T-helper 1 cell (primary cell): ENCODE measurements at places on chromosomes 2 and 18.

GRCh38 chr18:50281972-50282520 is 723 bp upstream of the MBD1 start:
- no peak for DNase-seq

DNA sequence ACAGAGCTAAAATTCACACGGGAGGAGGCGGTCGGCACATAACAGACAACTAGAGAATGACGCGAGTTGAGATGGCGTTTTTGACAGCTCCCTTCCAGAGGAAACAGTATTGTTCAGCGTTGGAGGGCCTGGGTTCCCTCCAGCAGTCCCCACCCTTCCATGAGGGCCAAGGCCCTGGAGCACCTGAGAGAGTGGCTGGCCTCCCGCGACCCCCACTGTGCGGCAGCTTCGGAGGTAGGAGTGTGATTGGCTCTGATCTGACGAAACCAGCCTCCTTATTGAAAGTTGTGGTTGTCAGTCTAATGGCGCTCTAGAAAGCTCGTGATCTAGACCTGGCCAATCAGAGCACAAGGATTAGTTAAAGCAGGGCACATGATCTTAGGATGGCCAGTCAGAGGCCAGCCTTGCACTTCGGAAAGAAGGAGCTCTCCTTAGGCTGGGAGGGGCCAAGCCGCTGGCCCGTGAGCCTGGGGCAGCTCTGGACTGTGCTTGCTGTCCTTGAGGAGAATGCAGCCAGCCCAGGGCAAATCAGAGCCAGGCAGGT is 104.5 kb upstream of the CELF4 start:
- DNase-seq: no peak

DNA sequence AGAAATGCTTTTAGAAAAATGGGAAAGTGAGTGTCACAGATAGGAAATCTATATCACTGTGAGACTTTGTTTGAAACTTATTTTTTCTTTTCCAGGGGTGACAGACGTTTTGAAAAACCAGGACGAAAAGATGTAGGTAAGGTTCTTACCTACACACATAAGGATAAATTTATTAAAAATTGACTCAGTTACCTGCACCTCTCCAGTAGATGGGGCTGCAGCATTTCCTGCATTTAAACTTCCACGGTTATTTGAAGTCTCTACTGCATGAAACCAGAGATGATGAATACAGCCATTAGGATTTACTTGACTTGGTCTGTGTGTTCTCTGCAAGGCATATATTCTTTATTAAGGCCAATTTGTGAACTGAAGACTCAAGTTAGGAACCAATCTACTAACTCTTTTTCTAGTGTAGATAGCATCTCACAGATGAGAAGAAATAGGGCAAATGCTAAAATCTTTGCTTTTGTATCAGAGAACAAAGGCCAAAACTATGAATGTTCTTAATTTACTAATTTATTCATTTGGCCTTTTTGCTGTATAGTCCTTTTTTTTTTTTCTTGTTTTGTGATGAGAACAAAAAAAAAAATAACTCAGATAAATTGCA is 15.0 kb downstream of the KCNJ13 start:
- DNase-seq: peak; percentile 32

- no peak for DNase-seq
Measured at GRCh38 chr2:236162882-236163470, 5.2 kb downstream of the GBX2 start.

DNA sequence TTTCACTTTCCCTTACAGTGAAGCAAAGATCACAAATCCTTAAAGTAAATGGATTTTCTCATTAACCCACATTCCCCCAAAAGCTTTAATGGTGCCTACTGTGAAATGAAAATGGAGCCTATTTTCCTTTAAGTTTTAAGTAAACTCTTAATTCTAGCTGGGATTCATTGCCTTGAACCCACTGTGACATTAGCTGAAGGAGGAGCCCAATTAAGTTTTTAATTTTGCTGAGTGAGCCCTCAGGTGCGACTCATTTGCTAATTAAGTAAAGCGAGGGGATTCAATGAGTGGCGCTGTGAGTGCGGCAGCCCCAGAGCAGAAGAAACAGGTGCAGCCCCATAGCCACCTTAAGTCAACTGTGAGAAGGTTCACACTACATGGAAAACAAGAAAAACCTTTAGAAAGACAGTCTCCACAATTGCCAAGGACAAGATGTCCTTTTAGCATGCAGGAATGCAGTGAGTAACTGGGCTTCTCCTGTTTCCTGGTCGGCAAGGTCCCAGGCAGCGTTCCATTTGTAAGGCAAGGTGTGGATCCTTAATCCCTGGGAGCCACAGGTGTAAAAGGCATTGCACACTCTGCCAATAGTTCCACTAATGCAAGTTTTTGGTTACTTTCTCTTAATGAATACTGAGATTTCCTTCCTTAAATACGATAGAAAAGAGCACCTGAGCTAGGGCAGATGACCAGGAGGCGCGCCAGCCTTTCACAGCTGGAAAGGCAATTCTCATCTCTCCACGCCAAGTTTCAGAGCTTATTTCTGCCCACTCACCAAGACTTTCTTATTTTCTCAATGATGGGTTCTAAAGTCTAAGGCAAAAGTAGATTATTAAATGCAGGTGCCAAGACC is 87.7 kb downstream of the TMEM18 start:
- no peak for DNase-seq

GRCh38 chr2:241232736-241233575 is 44.5 kb downstream of the ANO7 start:
- no peak for DNase-seq

DNA sequence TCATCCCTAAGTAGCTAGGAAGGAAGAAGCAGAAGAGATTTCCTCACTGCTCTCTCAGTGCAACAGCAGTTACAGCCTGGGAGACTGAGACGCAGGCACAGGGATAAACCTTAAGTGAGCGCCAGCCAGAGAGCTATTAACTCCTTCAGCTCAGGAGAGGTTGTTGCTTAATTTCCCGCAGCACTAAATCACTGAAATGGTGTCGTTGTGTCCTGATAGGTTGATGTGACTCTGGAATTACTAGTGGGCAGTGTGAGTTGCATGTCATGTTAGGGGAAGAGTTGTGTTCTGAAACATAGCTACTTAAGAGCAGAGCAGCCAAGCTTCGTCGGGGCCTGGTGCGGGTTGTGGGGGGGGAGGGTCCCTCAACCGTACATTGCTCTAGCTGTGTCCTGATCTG is 225.8 kb downstream of the NAPG start:
- DNase-seq: no peak

- no peak for DNase-seq
Measured at GRCh38 chr18:39724652-39725051, 2159.1 kb upstream of the CELF4 start.

DNA sequence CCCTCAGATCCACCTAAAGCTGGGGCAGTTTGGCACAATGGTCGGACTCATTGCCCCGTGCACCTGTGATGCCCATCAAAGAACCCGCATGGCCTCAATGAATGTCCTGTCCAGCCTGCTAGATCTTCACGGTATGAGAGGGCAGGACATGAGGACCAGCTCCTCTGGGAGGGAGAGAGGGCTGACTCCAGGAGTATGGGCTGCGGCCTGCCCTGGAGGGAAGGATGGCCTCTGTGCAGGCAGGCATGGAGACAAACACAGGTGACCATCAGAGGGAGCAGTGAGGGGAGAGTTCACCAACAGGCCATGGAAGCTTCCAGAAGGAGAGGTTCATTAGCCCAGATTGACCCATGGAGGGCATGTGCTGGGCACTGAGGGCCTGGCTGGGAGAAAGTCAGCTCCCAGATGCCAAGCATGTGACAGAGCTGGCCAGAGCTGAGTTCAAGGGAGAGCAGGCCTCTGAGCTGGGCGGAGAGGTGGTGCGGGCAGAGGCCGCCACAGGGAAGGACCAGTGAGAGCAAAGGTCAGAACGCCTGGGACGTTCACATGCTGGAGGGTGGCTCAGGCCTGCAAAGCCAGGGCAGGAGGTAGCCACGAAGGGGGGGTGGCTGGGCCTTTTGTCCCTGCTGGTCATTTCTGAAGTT is 36.2 kb downstream of the HJURP start:
- DNase-seq: no peak

GRCh38 chr2:119004602-119005001 is 62.6 kb downstream of the MARCO start:
- DNase-seq: no peak
